ENCODE measurements at places on chromosomes 5 and 9.

- no peak for DNase-seq
Measured at GRCh38 chr9:93656426-93657239, 80.2 kb downstream of the PHF2 start.

GRCh38 chr5:15575666-15576065 lies 75.7 kb downstream of the FBXL7 start:
- no peak for DNase-seq

DNA sequence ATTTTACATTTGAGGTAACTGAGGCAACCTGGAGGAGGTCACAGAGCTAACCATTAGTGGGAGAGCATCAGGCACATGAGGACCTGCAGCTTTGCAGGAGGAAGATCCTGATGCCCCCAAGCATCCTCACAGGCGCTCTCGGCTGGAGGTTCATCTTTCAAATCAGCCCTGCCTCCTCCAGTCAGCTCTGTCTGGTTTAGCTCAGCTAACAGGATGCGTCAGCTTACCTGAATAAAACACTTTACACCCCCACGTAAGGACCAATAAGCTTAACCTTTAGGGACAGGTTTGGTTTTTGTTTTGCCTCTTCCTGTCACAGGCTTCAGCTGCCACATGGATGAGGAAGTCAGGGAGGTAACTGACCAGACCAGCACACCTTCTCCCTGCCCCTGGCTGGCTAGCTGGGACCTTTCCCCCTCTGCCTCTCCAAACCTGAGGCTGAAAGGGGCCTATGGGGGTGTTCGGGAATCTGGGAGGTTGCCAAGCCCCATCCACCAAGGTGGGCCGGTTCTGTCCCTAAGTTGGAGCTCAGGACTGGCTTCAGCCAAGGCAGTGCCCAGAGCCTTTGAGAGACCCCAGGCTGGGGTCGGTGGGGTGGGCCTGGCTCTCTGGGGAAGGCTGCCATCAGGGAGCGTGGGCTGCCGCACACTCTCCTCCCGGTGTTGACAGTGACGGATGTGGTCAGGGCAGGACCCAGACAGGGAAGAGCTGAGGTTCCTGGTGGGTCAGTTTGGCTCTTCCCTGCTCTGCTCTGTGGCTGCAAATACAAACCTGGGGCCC lies 20.0 kb upstream of the FCN1 start:
- no peak for DNase-seq

- DNase-seq = no peak
Measured at GRCh38 chr5:170109059-170110031, 3.6 kb downstream of the FOXI1 start.

- DNase-seq = no peak
Measured at GRCh38 chr5:135211083-135211790, 177.2 kb upstream of the PITX1 start.

DNA sequence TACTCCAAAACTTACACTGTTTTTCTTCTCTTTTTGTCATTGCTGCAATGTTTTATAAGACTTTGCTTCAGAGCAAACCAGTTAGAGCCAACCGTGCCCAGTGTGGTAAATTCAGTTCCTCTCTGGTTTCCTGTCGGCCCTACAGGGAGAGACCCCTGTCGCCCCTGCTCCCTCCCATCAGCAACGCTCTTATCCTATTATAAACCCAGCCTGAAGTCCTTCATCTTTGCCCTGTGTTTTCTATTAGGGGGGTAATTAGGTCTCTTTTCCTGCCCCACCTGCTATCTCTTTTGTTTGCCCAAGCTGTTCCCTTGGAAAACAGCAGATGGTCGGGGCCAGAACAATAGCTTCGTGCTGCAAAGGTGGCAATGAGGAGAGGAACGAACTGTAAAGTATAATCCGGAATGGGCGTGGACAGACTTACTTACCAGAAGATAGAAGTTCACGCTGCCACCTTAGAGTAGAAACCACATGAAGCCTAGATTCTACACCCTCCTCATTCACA lies 21.4 kb upstream of the OTULINL start:
- peak; percentile 99 for DNase-seq

DNA sequence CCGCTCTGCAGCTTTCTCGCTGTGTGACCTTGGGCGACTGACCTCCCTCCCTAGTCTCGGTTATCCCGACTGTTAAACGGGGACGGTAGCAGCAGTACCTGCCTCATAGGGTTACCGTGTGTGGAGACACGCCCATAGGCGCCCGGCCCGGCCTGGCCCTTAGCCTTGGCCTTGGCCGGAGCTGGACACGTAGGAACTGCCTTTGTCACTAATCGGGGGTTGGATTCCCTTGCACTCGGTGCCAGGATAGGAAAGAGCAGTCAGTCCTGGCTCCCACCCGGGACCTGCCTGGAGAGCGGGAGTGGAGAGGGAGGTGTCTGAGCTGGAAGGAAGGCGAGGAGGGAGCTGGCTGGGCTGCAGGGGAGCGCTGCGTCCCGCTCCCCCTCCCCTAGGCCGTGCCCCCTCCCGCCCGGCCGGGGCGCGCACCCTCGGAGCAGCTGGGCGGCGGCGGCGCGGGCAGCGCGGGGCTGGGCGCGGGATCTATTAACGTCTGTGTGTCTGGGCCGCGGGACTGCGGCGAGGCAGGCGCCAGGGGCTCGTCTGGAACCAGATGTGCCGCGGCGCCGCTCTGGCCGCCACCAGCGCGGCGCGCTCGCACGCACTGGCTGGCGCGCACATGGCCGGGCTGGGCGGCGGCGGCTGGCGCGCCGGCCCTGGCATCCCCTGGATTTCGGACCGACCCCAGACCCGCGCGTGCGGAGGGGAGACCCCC lies 31.7 kb downstream of the PRRX2 start:
- DNase-seq = no peak

DNA sequence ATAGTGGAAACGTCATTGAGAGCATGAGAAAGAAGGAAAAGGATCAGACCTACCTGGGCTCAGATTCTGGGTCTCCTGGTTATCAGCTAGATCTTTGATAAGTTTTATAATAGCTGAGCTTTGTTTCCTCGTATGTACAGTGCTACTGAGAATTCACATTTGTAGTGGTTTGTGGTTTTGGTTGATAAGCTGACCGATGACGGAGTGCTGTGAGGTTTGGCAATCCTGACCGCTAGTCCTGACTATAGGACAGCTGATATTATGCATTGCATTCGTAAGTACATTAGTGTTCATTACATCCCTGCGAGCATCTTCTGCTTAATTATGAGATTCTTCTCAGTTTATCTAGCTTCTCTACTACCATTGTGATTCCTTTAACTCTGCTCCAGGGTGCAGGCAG lies 190.7 kb upstream of the SLC27A6 start:
- no peak for DNase-seq

DNA sequence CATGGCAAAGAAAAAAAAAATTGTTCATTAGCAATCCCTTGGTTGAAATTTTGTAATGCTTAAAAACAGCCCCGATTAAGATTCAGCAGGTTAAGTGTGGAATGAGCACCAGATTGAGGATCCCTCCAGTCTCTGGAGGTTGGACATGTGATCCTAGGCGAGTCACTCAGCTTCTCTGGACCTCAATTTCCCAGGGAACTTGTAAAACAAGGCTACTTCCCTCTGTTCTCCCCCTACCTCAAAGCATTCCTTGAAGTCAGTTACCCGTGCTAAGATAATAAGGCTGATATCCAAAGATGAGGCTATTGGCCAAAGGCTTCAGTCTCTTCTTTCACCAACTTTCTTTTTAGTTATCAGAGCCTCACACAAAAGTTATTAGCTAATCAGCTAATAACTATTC lies 2.9 kb downstream of the KLHL3 start:
- DNase-seq = no peak

GRCh38 chr9:81380504-81381359 lies 308.6 kb downstream of the TLE1 start:
- no peak for DNase-seq

- peak; percentile 65 for DNase-seq
Measured at GRCh38 chr5:77847814-77848290, 71.7 kb upstream of the TBCA start.

DNA sequence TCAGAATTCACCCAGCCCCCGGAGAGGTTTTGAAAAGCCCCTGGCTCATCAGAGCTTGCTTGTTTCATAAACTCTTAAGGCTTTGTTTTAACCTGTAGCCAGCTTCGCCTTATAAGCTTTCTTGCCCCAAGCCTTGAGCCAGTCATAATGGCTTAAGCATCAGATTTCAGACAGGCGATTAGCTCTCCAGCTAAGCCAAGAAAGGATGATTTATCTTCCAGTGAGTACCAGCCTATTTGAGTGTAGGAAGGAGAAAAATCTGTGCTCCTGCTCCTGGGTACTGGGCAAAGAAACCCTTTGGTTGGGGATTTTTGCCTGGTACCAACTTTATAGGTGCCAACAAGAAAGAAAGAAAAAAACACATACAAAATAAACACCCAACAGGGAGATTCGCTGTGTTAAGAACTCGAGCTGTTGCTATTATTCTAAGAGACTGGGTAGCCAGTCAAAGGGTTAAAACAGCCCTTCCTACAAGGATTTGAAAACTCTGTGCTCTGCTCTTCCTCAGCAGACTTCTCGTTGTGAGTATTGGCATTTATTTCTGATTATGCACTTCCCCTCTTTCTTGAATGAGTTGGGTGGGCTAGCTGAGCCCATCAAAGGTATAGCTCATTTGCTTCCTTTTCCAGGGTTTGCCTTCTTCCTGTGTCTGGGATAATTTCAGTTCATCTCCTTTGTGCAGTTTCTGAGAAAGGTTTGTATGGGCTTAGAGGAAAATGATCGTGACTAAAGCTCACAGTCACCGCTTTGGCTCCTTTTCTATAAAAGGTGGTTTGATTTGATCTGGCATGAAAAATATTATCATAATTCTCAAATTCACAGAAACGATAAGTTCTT lies 157.2 kb upstream of the DMRT1 start:
- DNase-seq = no peak

- no peak for DNase-seq
Measured at GRCh38 chr9:79193001-79193400, 378.8 kb upstream of the TLE4 start.

DNA sequence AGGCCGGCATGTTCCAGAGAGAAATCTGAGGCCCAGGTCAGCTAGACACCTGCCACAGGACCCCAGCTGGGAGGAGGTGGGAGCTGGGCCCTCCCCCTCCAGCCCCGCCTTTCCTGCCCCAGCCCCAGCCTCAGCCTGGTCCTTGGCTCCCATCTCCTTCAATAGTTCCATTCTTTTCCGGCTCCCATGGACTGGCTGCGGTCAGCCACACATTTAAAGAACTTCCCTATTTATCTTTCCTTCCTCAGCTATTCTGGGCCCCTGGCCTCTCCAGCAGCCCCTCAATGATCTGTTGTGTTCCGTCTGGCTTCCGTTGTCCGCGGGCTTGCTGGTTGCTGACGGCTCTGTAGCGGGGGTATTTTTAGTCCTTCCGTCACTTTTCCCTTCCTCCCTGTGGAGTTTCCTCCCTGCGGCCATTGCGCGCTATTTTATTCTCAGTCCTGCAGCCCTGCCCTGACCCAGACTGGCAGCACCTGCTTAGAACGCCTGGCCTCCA lies 73.8 kb downstream of the AMBP start:
- no peak for DNase-seq

- peak; percentile 22 for DNase-seq
Measured at GRCh38 chr5:72108202-72109061, 1.2 kb downstream of the MAP1B start.

DNA sequence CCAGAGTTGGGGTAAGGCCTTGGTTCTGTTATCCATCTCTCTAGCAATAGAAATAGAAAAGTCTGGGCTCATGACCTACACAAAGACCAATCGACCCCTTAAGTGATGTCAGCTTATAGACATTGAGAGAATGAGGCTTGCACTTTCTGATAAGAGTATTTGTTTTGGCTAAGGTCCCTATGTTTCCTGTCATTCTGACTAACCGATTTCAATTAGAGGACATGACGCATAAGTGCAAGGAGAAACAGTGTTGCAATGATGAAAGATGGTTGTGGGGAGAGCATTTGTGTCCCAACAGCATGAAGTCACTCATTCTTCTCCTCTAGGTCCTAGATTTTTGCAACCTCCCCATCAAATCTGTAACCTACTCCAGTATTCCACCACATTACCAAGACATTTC lies 255.1 kb downstream of the MAT2B start:
- DNase-seq = peak; percentile 8

- no peak for DNase-seq
Measured at GRCh38 chr5:160158087-160158486, 38.8 kb upstream of the PWWP2A start.

GRCh38 chr9:133184971-133185370 lies 21.3 kb upstream of the GBGT1 start:
- DNase-seq = peak; percentile 79

DNA sequence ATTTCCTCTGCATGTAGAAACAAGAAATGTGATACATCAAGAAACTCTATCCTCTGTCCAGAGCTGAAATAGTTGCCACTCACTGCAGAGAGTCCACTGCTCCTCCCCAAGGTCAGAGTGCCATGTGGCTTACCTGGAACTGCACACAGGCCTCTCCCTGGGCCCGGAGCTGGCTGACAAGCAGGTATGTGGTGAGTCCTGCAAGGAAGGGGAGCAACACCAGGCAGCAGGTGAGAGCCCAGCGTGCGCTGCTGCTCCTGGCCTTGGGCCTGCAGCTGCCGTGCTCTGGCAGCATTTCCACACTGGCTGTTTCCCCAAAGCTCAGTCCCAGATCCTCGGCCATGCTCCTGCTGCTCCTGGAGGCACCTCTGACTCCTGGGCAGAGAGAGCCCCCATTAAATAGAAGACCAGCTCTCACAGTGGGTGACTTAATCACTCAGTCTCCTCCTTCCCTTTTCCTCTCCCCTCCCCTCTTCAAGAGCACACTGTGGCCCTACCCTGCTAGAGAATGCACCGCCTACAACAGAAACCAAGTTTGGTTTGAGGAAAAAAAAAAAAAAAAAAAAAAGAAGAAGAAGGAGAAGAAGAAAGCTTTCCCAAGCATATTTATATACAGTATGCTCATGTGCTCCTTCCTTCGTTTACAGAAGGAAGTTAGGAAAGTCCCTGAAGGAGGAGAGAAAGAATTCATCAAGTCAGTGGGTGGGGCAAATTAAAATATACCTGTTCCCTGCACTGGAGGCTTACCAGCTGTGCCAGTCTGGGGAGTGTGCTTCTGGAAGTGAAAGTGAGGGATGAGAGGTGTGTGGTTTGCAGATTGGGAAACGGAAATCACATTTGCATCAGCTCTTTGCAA lies at the start of gene TNFSF15:
Gene TNFSF15, minus strand, starts transcription at position 370 of the 856 bp plus-strand sequence. Its CDS starts 27 bp downstream, at position 343.
- peak; percentile 70 for DNase-seq

DNA sequence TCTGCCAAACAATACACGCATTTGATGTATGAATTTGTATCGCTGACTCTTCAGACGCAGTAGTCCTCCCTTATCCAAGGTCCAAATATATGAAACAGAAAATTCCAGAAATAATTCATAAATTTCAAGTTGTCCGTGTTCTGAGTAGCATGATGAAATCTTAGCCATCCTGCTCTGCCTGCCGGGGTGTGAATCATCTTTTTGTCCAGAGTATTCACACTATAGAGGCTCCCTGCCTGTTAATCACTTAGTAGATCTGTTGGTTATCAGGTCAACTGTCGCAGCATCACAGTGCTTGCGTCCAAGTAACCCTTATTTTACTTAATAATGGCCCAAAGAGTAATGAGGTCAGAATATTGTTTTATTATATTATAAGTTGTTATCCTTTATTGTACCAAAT lies 268.1 kb downstream of the DOCK8 start:
- DNase-seq = no peak

Data from DMS153 (cell line).